Dermis blood vessel endothelial cell (primary cell): ENCODE measurements at places on chromosomes 2 and 18. TPM values are rescaled to one million over a fixed set of nuclear protein-coding genes. Genes with fewer than 3 reads are reported as not detected.

TRIM43 gene
- not detected in 2 replicates for total RNA-seq

XPO1 gene
- 186 and 254 TPM in 2 replicates for total RNA-seq

HOXD13 gene
- total RNA-seq: under 0.01 TPM in 1 of 2 replicates, not detected in the other

AGXT gene
- total RNA-seq: not detected in 2 replicates

ALPP gene
- not detected in 2 replicates for total RNA-seq

HMSD gene
- not detected in 2 replicates for total RNA-seq

RUFY4 gene
- not detected in 2 replicates for total RNA-seq

NLRC4 gene
- total RNA-seq: not detected in 2 replicates

REG3A gene
- total RNA-seq: not detected in 2 replicates

SRD5A2 gene
- total RNA-seq: not detected in 2 replicates

CD226 gene
- 1.0 and 2.8 TPM in 2 replicates for total RNA-seq

C2orf81 gene
- total RNA-seq: 0.14 and 0.17 TPM in 2 replicates

PFN4 gene
- 0.23 and 1.7 TPM in 2 replicates for total RNA-seq

HAAO gene
- not detected in 2 replicates for total RNA-seq

PCARE gene
- under 0.01 TPM in 1 of 2 replicates, not detected in the other for total RNA-seq

FARP2 gene
- total RNA-seq: 38.3 and 43.8 TPM in 2 replicates

SPC25 gene
- 2.6 and 6.4 TPM in 2 replicates for total RNA-seq

REG1B gene
- not detected in 2 replicates for total RNA-seq

CD302 gene
- 13.4 and 19.2 TPM in 2 replicates for total RNA-seq

DARS1 gene
- total RNA-seq: 53.6 and 79.0 TPM in 2 replicates
